Vagina (tissue), 2 donors: ENCODE measurements at places on chromosomes 2 and 18. TPM values are rescaled to one million over a fixed set of nuclear protein-coding genes. Genes with fewer than 3 reads are reported as not detected.

PID1 gene
- 83.2 TPM for total RNA-seq

GRCh38 chr2:17979707-17980106 lies 101.2 kb downstream of the KCNS3 start:
- no peak overlapping the region for H3K4me3 ChIP-seq
- H3K36me3 ChIP-seq, result no peaks in the 10 kb centered on the region

- H3K4me3 ChIP-seq, result no peak overlapping the region
- H3K4me1 ChIP-seq, result no peaks in the 10 kb centered on the region
- H3K27ac ChIP-seq, result no peak overlapping the region
- no peaks in the 10 kb centered on the region for H3K27me3 ChIP-seq
- H3K36me3 ChIP-seq, result no peaks in the 10 kb centered on the region
These were observed 476 bp downstream of the MSTN start for GRCh38 chr2:190062053-190062452.

GRCh38 chr2:227761740-227762476 lies 16.2 kb downstream of the SCYGR8 start:
- DNase-seq, result no peak
- no peak overlapping the region for H3K27ac ChIP-seq
- H3K4me3 ChIP-seq, result no peak overlapping the region

GRCh38 chr2:98932778-98933343 lies 3.2 kb downstream of the CRACDL start:
- H3K27ac ChIP-seq, result no peak overlapping the region
- DNase-seq, result no peak
- H3K4me3 ChIP-seq, result no peak overlapping the region
- H3K27me3 ChIP-seq, result no peaks in the 10 kb centered on the region
- H3K36me3 ChIP-seq, result no peaks in the 10 kb centered on the region
